ENCODE measurements at places on chromosomes 2 and 18. TPM values are rescaled to one million over a fixed set of nuclear protein-coding genes. Genes with fewer than 3 reads are reported as not detected.
A peak's percentile ranks its signal among the peaks of the same experiment; 100 is the strongest.

- no peaks in the 10 kb centered on the region for H3K36me3 ChIP-seq
- no peak overlapping the region for H3K27ac ChIP-seq
- no peaks in the 10 kb centered on the region for H3K27me3 ChIP-seq
- H3K4me1 ChIP-seq, result no peaks in the 10 kb centered on the region
- DNase-seq, result no peak
These were observed 958.5 kb downstream of the CNTNAP5 start for GRCh38 chr2:124983595-124983994.

DNA sequence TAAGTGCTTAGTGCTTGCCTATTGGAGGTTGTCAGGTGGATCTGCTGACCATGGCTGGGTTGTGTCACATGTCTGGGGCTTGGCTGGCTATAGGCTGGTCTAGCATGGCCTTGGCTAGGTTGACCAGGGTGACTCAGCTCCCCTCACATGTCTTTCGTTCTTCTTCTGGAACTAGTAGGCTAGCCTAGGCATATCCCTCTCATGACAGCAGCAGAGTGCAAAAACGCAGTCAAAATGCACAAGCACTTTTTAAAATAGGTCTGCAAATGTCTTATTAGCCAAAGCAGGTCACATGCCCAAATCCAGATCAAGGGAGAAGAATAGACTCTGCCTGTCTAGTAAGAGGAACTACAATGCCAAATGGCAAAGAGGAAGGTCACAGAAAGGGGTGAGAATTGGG is 179.7 kb upstream of the ACVR2A start:
- DNase-seq, result no peak
- H3K4me1 ChIP-seq, result no peaks in the 10 kb centered on the region
- H3K27me3 ChIP-seq, result no peaks in the 10 kb centered on the region
- H3K27ac ChIP-seq, result no peak overlapping the region

ASXL3 gene
- total RNA-seq, result 1.0 TPM

DNA sequence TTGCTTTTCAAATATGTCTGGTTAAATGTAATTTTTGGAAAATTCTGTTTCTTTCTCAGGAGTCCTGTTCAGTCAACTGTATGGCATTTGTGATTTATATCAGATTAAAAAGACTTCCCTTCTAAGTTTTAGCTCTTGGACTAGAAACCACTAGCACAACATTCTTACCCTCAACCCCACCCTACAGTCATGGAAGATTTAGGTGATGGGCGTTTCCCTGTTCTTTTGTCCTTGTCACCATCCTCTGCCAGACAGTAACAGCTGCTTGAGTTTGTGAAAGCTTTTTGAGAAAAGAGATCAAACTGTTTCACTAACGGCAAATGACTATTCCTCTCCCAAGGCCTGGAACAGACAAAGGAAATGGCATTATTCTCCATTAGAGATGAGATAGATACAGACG is 31.8 kb downstream of the SERPINB5 start:
- H3K27me3 ChIP-seq, result no peaks in the 10 kb centered on the region
- H3K36me3 ChIP-seq, result no peaks in the 10 kb centered on the region
- H3K4me1 ChIP-seq, result no peaks in the 10 kb centered on the region
- DNase-seq, result no peak
- H3K4me3 ChIP-seq, result no peak overlapping the region
- H3K27ac ChIP-seq, result no peak overlapping the region

- H3K4me1 ChIP-seq, result no peaks in the 10 kb centered on the region
- H3K27me3 ChIP-seq, result no peaks in the 10 kb centered on the region
- no peak overlapping the region for H3K27ac ChIP-seq
- H3K36me3 ChIP-seq, result no peaks in the 10 kb centered on the region
- H3K4me3 ChIP-seq, result no peak overlapping the region
These were observed 210.1 kb downstream of the IKZF2 start for GRCh38 chr2:212941361-212941760.

LONRF2 gene
- 44.0 TPM for total RNA-seq

GRCh38 chr2:200081236-200081635 is 125.9 kb downstream of the MAIP1 start:
- H3K36me3 ChIP-seq, result no peaks in the 10 kb centered on the region
- H3K4me3 ChIP-seq, result no peak overlapping the region
- H3K27ac ChIP-seq, result no peak overlapping the region
- no peak for DNase-seq
- H3K4me1 ChIP-seq, result no peaks in the 10 kb centered on the region
- no peaks in the 10 kb centered on the region for H3K27me3 ChIP-seq

HOXD13 gene
- not detected for total RNA-seq

- no peak overlapping the region for H3K4me3 ChIP-seq
- H3K27ac ChIP-seq, result no peak overlapping the region
- peak; percentile 54 for DNase-seq
- no peaks in the 10 kb centered on the region for H3K36me3 ChIP-seq
These were observed 173.0 kb upstream of the REV1 start for GRCh38 chr2:99662761-99663341.

- H3K4me3 ChIP-seq, result peak within 1 kb of the TSS; percentile 76
- H3K27ac ChIP-seq, result peak within 1 kb of the TSS; percentile 98
- no peak for DNase-seq
- H3K36me3 ChIP-seq, result no peaks in the 10 kb centered on the region
- H3K27me3 ChIP-seq, result no peaks in the 10 kb centered on the region
- no peaks in the 10 kb centered on the region for H3K4me1 ChIP-seq
These were observed at the start of gene BCL2 for GRCh38 chr18:63319383-63320122. BCL2 (minus strand) TSS chr18:63319769.

- no peaks in the 10 kb centered on the region for H3K36me3 ChIP-seq
- no peak overlapping the region for H3K4me3 ChIP-seq
- H3K27ac ChIP-seq, result no peak overlapping the region
- no peaks in the 10 kb centered on the region for H3K4me1 ChIP-seq
- no peak for DNase-seq
These were observed 2.0 kb upstream of the HS1BP3 start for GRCh38 chr2:20652673-20653575.
